ENCODE measurements at places on chromosomes 6 and 20.

- DNase-seq: no peak
Observed at GRCh38 chr20:61797200-61797599, 268.5 kb downstream of the TAF4 start.

DNA sequence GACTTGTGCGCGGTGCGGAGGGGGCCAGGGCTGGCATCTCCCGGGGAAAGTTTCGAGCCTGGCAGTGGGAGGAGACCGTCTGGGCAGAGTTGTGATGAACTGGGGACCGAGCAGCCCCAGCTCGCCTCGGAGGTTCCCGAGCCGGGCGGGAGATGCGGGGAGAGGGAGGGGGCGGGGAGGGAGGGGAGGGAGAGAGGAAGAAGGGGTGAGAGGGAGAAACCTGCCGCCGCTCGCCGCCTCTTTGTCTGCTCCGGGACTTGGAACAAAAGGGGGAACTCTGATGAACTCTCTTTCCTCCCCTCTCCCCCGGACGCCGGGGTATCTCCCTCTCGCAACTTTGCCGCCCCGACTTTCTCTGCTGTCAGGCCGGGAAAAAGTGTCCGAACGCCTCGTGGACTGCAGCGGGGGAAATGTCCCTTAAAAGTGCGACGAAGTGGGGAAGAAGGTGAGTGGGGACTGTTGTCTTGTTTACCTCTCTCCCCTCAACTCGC lies 72.7 kb downstream of the SOX4 start:
- DNase-seq: no peak

- no peak for DNase-seq
Observed at GRCh38 chr20:48146877-48147276, 361.6 kb upstream of the SULF2 start.

GRCh38 chr6:15330174-15330944 lies 84.5 kb downstream of the JARID2 start:
- no peak for DNase-seq

GRCh38 chr20:10466325-10466724 lies 31.2 kb downstream of the SLX4IP start:
- DNase-seq: no peak

DNA sequence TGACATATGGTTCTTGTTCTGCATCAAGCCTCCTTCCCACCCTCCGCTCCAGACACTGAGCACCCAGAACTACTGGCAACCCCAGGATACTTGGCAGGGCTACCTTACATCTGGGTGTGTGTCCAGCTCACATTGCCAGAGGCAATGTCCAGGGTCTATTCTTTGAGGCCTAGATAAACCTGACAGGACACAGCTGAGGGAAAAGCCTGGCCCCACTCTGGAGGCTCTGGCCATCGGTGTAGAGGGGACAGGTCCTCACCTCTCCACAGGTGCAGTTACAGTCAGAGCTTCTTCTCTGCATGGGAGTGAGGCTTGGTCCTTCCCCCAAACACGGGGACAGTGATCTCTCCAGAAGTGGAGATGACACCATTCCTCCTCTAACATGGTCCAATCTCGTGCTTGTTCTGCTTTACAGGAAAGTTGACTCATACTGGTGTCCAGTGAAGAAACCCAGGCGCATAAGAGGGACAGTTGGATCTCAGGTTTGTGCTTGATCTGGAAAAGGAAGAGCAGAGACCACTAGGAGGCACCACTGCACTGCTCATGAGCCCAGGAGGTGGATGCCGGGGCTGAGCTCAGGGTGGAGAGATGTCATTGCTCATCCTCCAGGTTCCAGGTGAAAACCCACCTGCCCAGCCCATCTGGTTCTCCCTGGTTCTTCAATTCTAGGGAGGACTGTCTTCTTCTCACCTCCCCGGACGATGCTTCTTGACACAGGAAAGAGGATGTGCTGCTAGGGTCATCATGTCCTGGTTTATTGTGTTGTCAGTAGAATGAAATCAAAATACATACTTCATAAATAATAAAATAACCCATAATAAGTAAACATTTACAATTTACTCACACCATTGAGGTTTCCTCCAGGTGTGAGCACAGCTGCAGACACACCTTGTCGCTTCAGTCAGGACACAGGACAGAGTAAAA lies 14.7 kb downstream of the HLA-F start:
- peak; percentile 81 for DNase-seq

GRCh38 chr20:36305602-36306551 lies at the start of gene DLGAP4:
DLGAP4 (plus strand) TSS chr20:36306339; CDS start chr20:36431718, 125,379 bp downstream.
- no peak for DNase-seq

DNA sequence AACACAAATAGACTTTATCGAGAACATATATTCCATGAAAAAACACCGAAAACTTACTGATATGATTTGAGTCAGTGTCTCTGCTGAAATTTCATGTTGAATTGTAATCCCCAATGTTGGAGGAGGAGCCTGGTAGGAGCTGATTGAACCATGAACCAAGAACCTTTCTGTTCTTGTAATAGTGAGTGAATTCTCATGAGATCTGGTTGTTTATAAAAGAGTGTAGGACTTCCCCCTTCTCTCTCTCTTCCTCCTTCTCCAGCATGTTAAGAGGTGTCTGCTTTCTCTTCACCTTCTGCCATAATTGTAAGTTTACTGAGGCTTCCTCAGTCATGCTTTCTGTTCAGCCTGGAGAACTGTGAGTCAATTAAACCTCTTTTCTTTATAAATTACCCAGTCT lies 1289.3 kb upstream of the CITED2 start:
- no peak for DNase-seq

DNA sequence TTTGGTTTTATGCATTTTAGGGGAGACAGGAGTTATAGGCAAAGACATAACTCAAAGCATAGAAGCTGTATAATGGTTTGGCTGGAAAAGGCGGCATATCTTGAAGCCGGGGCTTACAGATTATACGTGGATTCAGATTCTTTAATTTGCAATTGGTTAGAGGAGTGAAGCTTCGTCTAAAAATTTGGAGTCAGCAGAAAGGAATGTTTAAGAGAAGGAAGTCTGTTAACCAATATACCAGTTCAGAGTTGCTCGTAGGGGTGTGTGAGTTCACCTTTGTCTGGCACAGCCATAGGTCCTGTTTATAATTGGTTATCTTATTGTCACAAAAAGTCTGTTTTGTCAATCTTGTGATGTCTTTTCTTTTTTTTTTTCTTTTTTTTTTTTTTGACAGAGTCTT lies 8.9 kb downstream of the ARHGAP40 start:
- DNase-seq: no peak

DNA sequence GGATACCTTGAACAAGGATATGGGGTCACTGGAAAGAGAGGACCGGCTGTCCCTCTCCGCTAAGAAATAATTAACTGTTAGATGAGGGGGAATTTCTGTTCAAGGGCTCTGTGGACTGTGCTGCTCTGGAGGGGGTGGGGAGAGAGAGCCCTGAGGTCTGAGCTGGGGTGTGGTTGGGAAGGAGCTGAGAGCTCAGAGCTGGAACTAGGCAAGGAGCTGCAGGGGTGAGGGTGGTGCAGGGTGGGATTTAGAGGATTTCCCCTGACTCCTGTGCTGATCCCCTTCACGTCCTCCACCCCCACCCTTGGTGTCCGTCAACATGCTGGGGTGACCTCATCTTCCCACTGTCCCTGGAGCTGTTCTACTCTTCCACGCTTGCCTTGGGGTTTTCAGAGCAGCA lies 52.5 kb downstream of the HLA-A start:
- DNase-seq: no peak

DNA sequence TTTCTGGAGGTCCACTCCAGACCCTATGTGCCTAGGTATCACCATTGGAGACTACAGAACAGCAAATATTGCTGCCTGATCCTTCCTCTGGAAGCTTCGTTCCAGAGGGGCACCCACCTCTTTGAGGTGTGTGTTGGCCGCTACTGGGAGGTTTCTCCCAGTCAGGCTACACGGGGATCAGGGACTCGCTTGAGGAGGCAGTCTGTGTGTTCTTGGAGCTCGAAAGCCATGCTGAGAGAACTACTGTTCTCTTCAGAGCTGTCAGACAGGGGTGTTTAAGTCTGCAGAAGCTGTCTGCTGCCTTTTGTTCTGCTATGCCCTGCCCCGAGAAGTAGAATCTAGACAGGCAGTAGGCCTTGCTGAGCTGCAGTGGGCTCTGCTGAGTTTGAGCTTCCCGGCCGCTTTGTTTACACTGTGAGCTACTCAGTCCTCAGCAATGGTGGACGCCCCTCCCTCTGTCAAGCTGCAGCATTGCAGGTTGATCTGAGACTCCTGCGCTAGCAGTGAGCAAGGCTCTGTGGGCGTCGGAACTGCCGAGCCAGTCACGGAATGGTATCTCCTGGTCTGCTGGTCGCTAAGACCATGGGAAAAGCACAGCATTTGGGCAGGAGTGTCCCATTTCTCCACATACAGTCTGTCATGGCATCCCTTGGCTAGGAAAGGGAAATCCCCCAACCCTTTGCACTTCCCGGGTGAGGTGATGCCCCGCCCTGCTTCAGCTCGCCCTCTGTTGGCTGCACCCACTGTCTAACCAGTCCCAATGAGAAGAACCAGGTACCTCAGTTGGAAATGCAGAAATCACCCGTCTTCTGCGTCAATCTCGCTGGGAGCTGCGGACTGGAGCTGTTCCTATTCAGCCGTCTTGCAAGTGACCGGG lies 32.5 kb upstream of the ASCC3 start:
- no peak for DNase-seq

- no peak for DNase-seq
Observed at GRCh38 chr6:18425218-18425617, 38.1 kb downstream of the RNF144B start.

Measured in cardiac septum (tissue), 1 donor.